Cardiac septum (tissue), 1 donor: ENCODE measurements at places on chromosomes 12 and 14. TPM values are rescaled to one million over a fixed set of nuclear protein-coding genes. Genes with fewer than 3 reads are reported as not detected.

DNA sequence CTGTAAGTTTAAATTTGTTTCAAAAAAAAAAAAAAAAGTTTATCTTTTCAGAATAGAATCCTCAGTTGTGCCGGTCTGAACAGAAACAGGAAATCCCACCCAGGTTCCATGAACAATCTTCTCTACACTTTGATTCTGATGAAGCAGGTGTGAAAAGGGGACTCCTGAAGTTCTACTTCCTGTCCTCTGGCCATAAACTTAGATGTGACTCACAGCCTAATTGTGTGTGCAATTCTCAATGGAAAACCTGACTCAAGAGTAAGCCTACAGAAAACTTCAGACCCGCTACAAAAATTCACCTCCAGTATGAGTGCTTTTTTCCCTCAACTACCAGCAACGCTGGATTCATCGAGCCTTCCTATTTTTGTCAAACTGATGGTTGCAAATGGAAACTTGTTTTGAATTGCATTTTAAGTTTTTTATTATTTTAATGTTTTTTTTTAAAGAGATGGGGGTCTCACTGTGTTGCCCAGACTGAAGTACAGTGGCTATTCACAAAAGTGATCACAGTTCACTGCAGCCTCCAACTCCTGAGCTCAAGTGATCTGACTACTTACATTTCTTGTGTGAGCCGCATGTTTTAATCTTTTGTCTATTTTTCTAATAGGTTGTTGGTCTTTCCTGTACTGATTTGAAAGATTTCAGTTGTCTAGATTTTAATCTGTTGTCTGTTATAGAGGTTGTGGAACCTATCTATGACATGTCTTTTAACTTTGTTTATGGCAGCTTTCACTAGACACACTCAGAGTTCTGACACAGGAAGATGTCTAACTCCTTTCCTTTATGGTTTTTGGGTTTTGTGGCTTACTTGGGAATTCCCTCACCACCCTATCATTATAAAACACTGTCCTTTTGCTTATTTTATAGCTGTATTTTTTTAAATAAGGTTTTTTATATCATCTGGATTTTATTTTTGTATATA is 37.6 kb downstream of the ATG14 start:
- no peak for DNase-seq

- peak; percentile 87 for DNase-seq
Measured at GRCh38 chr14:55271572-55272298, 514 bp downstream of the FBXO34 start.

DNA sequence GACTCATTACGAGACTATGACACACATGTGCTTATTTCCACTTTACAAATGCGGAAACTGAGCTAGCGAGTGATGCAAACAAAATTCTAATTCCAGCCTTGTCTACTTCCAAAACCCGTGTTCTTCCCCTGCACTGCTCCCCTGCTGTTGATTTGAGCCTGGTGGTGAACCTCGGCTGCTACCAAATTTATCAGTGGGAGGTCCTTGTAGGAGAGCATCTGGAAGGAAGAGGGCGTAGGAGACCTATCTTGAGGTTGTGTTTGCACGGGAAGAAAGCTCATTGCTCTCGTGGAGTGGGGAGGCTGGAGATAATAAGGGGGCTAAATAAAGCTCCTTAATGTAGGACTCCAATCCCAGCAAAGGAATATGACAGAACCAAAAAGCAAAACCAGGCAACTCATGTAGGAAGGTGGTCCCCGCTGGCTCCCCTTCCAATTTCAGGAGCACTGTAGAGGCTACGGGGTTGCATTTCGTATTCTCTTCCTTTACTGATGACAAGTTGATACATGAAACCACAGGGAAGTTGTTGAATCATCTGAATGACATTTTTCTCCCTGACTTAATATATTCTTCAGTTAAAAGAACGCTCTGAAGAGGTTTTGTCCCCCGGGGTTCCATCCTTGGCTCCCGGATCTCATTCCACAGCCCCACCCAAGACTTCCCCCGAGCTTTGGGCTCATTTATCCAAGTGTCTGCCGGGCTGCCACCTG is 52.6 kb downstream of the FZD10 start:
- DNase-seq, result no peak

GRCh38 chr12:104700324-104700723 is 243.6 kb downstream of the CHST11 start:
- DNase-seq, result no peak

Gene FGD6
- total RNA-seq, result 19.9 TPM
